Karpas-422 (cell line): ENCODE measurements at places on chromosomes 7 and 10. TPM values are rescaled to one million over a fixed set of nuclear protein-coding genes. Genes with fewer than 3 reads are reported as not detected.

Gene ENTPD1
- 0.11 and 0.32 TPM in 2 replicates for total RNA-seq

Gene GNGT1
- total RNA-seq, result not detected in 2 replicates

Gene CPA4
- not detected in 2 replicates for total RNA-seq

Gene PRKCQ
- not detected in 2 replicates for total RNA-seq

Gene NME8
- not detected in 2 replicates for total RNA-seq

Gene GNA12
- total RNA-seq, result 3.1 and 8.1 TPM in 2 replicates

Gene RET
- total RNA-seq, result not detected in 2 replicates

Gene HYAL4
- total RNA-seq, result not detected in 2 replicates

Gene PARG
- total RNA-seq, result 43.2 and 47.6 TPM in 2 replicates

Gene MNX1
- total RNA-seq, result 0.22 and 0.61 TPM in 2 replicates

Gene PGAM2
- 1.9 TPM in 1 of 2 replicates, not detected in the other for total RNA-seq

Gene IDI2
- total RNA-seq, result not detected in 2 replicates

Gene CRYGN
- not detected in 2 replicates for total RNA-seq

Gene SPDYE6
- total RNA-seq, result not detected in 2 replicates

Gene KLHL7
- total RNA-seq, result 20.2 and 23.1 TPM in 2 replicates

Gene FGFR2
- not detected in 2 replicates for total RNA-seq

Gene CALML5
- not detected in 2 replicates for total RNA-seq

Gene PTPRZ1
- total RNA-seq, result not detected in 2 replicates

Gene OR2A42
- total RNA-seq, result not detected in 2 replicates

Gene UTF1
- not detected in 2 replicates for total RNA-seq

Gene HABP2
- total RNA-seq, result not detected in 2 replicates

Gene NCF1
- total RNA-seq, result 218 and 368 TPM in 2 replicates

Gene MCM10
- 7.0 and 8.9 TPM in 2 replicates for total RNA-seq

Gene PDK4
- not detected in 2 replicates for total RNA-seq

Gene GRM3
- 0.51 TPM in 1 of 2 replicates, not detected in the other for total RNA-seq

Gene NUTM2B
- total RNA-seq, result 0.34 and 0.61 TPM in 2 replicates

Gene AZGP1
- total RNA-seq, result 1.0 and 2.0 TPM in 2 replicates

Gene KDM7A
- total RNA-seq, result 4.3 and 7.2 TPM in 2 replicates

Gene ICA1
- total RNA-seq, result 0.19 TPM in 1 of 2 replicates, not detected in the other

Gene CHST15
- 0.07 TPM in 1 of 2 replicates, not detected in the other for total RNA-seq

Gene TSPAN14
- 3.4 TPM in 2 replicates for total RNA-seq

Gene KAZALD1
- 21.5 and 50.1 TPM in 2 replicates for total RNA-seq

Gene LDB3
- 8.3 and 15.5 TPM in 2 replicates for total RNA-seq

Gene SEMA3C
- not detected in 2 replicates for total RNA-seq

Gene PPIF
- 29.4 and 32.1 TPM in 2 replicates for total RNA-seq

Gene MET
- 118 and 158 TPM in 2 replicates for total RNA-seq

Gene PRKG1
- not detected in 2 replicates for total RNA-seq

Gene HOXA9
- not detected in 2 replicates for total RNA-seq

Gene SNX13
- 53.2 and 59.7 TPM in 2 replicates for total RNA-seq

Gene NPY4R2
- total RNA-seq, result not detected in 2 replicates

Gene ABCB1
- total RNA-seq, result not detected in 2 replicates

Gene BMPER
- not detected in 2 replicates for total RNA-seq
